ENCODE measurements at places on chromosomes 2 and 18.

GRCh38 chr2:194363295-194363694 lies 1293.7 kb upstream of the SLC39A10 start:
- no peaks in the 10 kb centered on the region for H3K27me3 ChIP-seq
- no peak for DNase-seq
- no peak overlapping the region for H3K27ac ChIP-seq
- H3K4me3 ChIP-seq = no peak overlapping the region
- no peaks in the 10 kb centered on the region for H3K36me3 ChIP-seq

- no peak overlapping the region for H3K27ac ChIP-seq
- DNase-seq = peak; percentile 3
- H3K4me3 ChIP-seq = no peak overlapping the region
These were observed 61.3 kb upstream of the PAX3 start for GRCh38 chr2:222360146-222360545.

GRCh38 chr2:121993682-121994081 lies 238.2 kb downstream of the TSN start:
- no peak for DNase-seq
- H3K4me1 ChIP-seq = no peaks in the 10 kb centered on the region
- no peak overlapping the region for H3K4me3 ChIP-seq
- H3K27ac ChIP-seq = no peak overlapping the region

- no peaks in the 10 kb centered on the region for H3K36me3 ChIP-seq
- H3K4me3 ChIP-seq = peak overlapping the region; percentile 15
- peak; percentile 86 for DNase-seq
- H3K27ac ChIP-seq = peak overlapping the region; percentile 82
These were observed 236.1 kb downstream of the CDH20 start for GRCh38 chr18:61569176-61569892.

DNA sequence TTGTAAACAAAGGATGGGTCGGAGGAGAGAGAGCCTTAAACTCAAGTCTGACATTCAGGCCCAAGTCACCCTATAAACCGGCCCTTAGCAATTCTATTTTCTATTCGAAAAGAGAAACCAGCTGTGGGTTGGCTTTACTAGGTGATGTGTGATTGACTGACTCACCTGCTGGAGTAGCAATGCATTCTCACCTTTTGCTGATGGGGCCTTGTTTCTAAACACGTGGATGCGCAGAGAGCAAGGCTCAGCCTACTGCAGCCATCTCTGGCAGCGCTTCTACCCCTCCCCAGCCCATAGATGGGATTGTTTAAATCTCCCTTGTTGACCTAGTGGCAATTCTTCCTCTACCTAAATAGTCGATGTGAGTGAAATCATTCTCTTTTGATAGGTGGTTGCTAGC lies 138.5 kb downstream of the MEIS1 start:
- peaks cover 20% of the 10 kb centered on the region for H3K27me3 ChIP-seq
- no peak overlapping the region for H3K27ac ChIP-seq
- peaks cover 35% of the 10 kb centered on the region for H3K4me1 ChIP-seq
- H3K36me3 ChIP-seq = peaks cover 6% of the 10 kb centered on the region
- DNase-seq = no peak

DNA sequence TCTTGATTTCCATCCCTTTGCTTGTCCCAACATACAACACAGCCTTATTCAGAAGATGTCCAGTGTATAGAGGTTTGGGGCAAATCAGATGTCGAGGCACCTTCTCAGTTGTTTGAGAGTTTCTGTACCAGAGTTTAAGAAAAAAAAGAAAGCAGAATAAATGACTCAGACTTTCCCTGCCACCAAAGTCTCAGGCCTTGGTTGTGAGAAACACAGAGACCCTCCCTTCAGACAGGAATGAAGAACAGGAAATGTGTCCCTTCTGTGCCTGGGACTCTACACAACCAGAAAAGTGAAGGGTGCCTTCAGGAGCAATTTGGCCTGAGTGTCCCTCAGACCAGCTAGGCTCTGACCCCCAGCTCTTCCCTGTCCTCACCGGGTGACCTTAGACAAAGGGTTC lies 37.3 kb upstream of the REL start:
- no peaks in the 10 kb centered on the region for H3K36me3 ChIP-seq
- no peaks in the 10 kb centered on the region for H3K4me1 ChIP-seq
- no peak overlapping the region for H3K4me3 ChIP-seq
- H3K27me3 ChIP-seq = no peaks in the 10 kb centered on the region
- H3K27ac ChIP-seq = no peak overlapping the region

- no peak for DNase-seq
- no peak overlapping the region for H3K27ac ChIP-seq
- no peak overlapping the region for H3K4me3 ChIP-seq
- H3K4me1 ChIP-seq = no peaks in the 10 kb centered on the region
- H3K27me3 ChIP-seq = no peaks in the 10 kb centered on the region
These were observed 45.5 kb downstream of the EIPR1 start for GRCh38 chr2:3332133-3332532.

DNA sequence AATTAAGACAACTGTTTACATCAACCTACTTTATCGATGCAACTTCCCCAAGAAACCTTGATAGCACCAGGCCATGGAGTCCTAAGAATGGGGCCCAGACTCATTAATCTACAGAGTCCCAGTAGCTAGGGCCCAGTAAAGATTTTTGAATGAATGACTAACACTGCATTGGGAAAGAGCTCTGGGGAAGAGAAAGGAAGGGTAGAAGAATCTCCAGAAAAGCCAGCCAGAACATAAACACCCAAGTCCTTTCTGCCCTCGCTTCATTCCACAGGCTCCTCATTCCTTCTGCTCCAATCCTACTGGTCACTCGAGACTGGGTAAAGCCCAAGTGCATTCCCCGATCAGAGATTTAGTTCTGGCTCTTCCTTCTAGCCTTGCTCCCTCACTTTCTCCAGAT lies 44.3 kb downstream of the CYRIA start:
- no peak overlapping the region for H3K27ac ChIP-seq
- H3K4me1 ChIP-seq = peaks cover 30% of the 10 kb centered on the region
- no peaks in the 10 kb centered on the region for H3K27me3 ChIP-seq

DNA sequence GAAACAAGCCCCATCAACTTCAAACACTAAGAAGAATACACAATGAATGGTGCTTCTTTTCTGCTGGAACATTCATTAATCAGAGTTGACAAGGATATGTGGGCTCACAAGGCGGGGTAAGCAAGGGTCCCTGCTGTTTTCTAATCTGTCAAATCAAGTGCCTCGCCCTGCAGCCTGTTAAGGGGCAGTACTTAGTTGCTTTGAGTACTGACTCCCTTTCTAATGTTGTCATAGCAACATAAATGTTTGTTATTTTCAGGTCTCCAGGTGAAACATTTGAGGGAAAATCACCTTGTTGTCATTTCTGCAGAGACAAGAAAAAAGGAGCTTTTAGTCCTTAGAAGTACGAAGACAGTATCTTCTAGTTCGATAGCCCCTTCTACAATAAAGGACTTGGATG lies 284.7 kb upstream of the PKDCC start:
- no peak overlapping the region for H3K4me3 ChIP-seq
- H3K4me1 ChIP-seq = no peaks in the 10 kb centered on the region
- no peaks in the 10 kb centered on the region for H3K27me3 ChIP-seq
- no peaks in the 10 kb centered on the region for H3K36me3 ChIP-seq
- H3K27ac ChIP-seq = no peak overlapping the region

GRCh38 chr18:11760498-11761167 lies 71.6 kb downstream of the GNAL start:
- no peak for DNase-seq
- no peaks in the 10 kb centered on the region for H3K36me3 ChIP-seq
- no peak overlapping the region for H3K4me3 ChIP-seq
- no peaks in the 10 kb centered on the region for H3K27me3 ChIP-seq

GRCh38 chr2:45330108-45330507 lies 281.0 kb downstream of the SRBD1 start:
- DNase-seq = no peak
- no peaks in the 10 kb centered on the region for H3K36me3 ChIP-seq
- no peaks in the 10 kb centered on the region for H3K4me1 ChIP-seq
- no peak overlapping the region for H3K4me3 ChIP-seq
- no peak overlapping the region for H3K27ac ChIP-seq
- no peaks in the 10 kb centered on the region for H3K27me3 ChIP-seq

DNA sequence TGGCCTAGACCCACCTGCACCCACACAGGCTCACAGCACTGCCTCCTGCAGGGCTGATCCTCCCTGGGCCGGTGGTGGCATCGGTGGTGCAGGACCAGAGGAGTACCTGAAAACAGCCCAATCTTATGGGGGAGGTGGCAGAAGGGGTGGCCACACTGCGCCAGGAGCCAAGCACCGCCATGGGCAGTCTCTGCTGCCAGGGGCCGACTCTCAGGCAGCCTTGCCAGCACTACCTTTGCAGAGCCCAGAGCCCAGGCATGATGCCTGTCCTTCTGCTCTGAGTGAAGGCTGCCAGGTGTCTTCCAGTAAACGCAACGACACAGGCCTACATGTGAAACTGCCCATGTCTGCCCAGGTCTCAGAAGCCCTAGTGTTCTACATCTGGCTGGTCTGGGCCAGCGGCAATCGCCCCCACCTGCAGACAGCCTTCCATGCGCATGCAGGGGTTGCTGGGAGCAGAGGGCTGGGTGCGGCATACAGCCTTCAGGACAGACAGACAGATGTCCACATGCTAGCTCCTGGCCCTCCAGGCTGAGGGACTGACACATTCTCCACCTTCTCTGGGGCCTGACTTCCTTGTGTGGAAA lies 6.8 kb downstream of the HS6ST1 start:
- no peak overlapping the region for H3K27ac ChIP-seq
- no peak overlapping the region for H3K4me3 ChIP-seq
- no peak for DNase-seq
- H3K36me3 ChIP-seq = no peaks in the 10 kb centered on the region
- H3K4me1 ChIP-seq = peaks cover 12% of the 10 kb centered on the region

GRCh38 chr2:71505086-71505769 lies 51.9 kb downstream of the DYSF start:
- no peak for DNase-seq
- H3K4me1 ChIP-seq = peaks cover 5% of the 10 kb centered on the region
- H3K27me3 ChIP-seq = no peaks in the 10 kb centered on the region

DNA sequence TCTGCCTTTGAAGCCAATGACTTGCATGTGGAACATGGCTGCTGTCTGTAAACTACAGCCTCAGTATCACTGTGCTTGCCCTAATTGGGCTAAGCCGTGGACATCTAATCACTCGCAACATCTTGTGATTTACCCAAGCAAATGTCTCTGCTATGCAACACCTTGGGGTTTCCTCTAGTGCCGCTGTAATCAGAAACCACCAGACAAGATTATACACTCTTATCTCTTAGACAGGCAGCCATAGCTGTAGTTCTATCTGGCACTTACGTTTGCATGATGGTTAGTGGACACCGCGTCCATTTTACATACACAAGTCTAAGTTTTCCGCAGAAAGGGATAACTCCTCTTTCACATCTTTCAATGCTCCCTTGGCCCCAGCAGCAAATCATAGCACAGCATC lies 204.3 kb upstream of the CCDC68 start:
- H3K36me3 ChIP-seq = no peaks in the 10 kb centered on the region
- H3K27me3 ChIP-seq = no peaks in the 10 kb centered on the region
- no peaks in the 10 kb centered on the region for H3K4me1 ChIP-seq
- DNase-seq = no peak
- H3K27ac ChIP-seq = no peak overlapping the region

DNA sequence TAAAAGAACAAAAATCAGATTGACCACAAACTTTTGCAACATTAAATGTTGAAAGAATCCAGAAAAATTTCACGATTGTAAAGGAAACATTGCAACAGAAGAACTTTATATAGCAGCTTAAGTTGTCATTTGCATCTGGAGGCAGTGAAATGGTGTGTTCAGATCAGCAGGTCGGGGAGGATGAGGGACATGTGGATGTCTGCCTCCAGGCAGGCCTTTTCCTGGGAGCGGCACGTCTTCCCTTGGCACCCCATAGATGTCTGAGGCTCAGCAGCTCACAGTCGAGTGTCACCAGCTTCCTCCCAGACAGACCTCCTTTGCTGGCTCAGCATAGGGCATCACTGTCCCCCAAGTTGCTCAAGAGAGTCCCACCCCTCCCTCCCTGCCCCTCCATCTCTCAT lies 44.3 kb upstream of the ASB1 start:
- peaks cover 24% of the 10 kb centered on the region for H3K4me1 ChIP-seq
- no peaks in the 10 kb centered on the region for H3K27me3 ChIP-seq
- peaks cover 3% of the 10 kb centered on the region for H3K36me3 ChIP-seq
- DNase-seq = no peak
- H3K4me3 ChIP-seq = no peak overlapping the region

GRCh38 chr2:26846334-26847306 lies 1.3 kb upstream of the DPYSL5 start:
- peaks cover 7% of the 10 kb centered on the region for H3K4me1 ChIP-seq
- H3K4me3 ChIP-seq = no peak overlapping the region
- peak; percentile 31 for DNase-seq
- H3K27ac ChIP-seq = no peak overlapping the region
- peaks cover 57% of the 10 kb centered on the region for H3K27me3 ChIP-seq

DNA sequence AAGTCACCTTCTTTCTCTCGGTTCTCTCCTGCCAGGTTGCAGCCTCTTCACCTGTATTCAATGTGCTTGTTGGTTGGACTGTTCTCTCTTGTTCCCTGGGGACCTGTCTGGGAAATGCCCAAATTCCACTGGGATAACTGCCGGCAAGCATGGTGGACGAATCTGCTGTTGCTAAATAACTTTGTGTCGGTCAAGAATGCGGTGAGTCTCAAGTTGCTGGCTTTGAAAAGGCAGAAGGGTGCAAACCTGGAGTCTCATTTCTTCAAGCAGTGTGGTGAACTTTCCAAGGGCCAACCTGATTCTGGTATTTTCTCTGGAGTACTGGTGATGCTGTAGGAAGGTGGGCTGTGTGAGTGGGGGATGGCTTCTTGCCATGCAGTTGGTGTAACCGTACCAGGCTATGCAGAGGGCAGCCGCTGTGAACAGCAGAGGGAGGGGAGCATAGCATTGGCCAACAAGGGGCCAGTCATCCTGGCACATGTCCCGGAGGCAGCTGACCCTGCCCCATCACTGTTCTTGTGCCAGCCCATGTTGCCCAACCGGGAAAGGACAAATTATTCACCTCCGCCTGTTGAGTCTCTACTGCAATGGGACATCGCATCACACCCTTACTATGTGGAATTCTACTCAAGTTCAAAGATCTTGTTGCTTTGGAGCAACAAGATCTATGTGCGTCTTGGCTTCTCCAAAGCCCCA lies 88.1 kb upstream of the SEC11C start:
- H3K27me3 ChIP-seq = no peaks in the 10 kb centered on the region
- no peak overlapping the region for H3K4me3 ChIP-seq
- no peaks in the 10 kb centered on the region for H3K4me1 ChIP-seq
- H3K36me3 ChIP-seq = no peaks in the 10 kb centered on the region
- no peak overlapping the region for H3K27ac ChIP-seq

- no peaks in the 10 kb centered on the region for H3K36me3 ChIP-seq
- H3K4me1 ChIP-seq = no peaks in the 10 kb centered on the region
- H3K27me3 ChIP-seq = no peaks in the 10 kb centered on the region
- no peak overlapping the region for H3K27ac ChIP-seq
- H3K4me3 ChIP-seq = no peak overlapping the region
- no peak for DNase-seq
These were observed 69.8 kb upstream of the TANK start for GRCh38 chr2:161090411-161090810.

DNA sequence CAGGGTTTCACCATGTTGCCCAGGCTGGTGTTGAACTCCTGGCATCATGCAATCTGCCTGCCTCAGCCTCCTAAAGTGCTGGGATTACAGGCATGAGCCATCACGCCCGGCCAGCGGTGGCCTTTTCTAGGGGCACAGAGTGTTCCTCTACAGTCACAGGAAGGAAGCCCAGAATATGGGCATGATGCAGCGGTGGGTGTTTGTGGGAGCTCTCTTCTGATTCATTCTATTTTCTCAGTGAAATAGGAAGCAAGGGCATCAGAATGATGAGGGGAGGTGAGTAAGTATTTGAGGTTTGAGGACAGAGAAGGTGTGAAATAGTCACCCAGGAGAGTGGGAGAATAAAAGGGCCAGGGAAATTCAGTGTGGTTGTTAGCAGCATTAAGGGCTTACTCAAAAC lies 70.3 kb upstream of the PSME4 start:
- H3K36me3 ChIP-seq = no peaks in the 10 kb centered on the region
- H3K4me1 ChIP-seq = no peaks in the 10 kb centered on the region
- H3K4me3 ChIP-seq = no peak overlapping the region
- no peak overlapping the region for H3K27ac ChIP-seq
- no peaks in the 10 kb centered on the region for H3K27me3 ChIP-seq

All from astrocyte (in vitro differentiated cells and primary cell).